ENCODE measurements at places on chromosomes 6 and 20. TPM values are rescaled to one million over a fixed set of nuclear protein-coding genes. Genes with fewer than 3 reads are reported as not detected.

DNA sequence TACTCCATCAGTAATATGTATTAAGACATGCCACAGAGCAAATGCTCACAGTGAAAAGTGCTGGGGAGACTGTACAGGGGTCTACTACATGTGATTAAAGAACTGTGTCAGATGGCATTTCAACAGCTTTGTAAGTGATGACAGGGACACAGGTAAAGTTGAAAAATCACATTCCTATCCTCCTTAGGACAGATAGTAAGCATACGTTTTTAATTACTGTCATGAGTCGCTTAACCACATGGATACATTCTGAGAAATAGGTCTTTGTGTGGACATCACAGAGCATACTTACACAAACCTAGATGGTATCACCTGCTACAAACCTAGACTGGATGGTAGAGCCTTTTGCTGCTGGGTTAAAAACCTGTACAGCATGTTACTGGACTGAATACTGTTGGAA is 645.8 kb upstream of the AGPAT4 start:
- no peak overlapping the region for H3K27ac ChIP-seq
- no peaks in the 10 kb centered on the region for H3K4me1 ChIP-seq
- no peaks in the 10 kb centered on the region for H3K27me3 ChIP-seq
- no peaks in the 10 kb centered on the region for H3K36me3 ChIP-seq

DNA sequence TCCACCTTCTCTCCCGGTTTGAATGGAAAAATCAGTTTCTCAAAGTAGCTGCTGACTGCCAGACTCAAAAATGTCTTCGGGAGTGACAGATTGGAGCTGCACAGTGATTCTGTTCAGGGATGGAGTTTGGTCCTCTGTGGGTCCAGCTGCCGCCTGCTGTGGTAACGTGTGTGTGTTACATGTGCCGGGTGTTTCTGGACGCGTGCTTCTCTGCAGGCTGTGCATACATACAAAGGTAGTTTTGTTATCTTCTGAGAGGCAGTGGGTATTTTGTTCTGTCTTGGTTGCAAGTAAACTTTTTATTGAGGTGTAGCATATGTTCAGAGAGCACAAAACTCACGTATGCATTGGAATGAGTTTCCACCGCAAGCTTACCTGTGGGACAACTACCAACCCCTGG is 41.3 kb upstream of the NAA20 start:
- DNase-seq: no peak
- H3K4me3 ChIP-seq: peak overlapping the region; percentile 71
- peak overlapping the region; percentile 92 for H3K27ac ChIP-seq
- H3K36me3 ChIP-seq: peaks cover 19% of the 10 kb centered on the region
- H3K27me3 ChIP-seq: no peaks in the 10 kb centered on the region
- peaks cover 21% of the 10 kb centered on the region for H3K4me1 ChIP-seq

GRCh38 chr6:143079325-143079640 is 18.6 kb downstream of the AIG1 start:
- no peaks in the 10 kb centered on the region for H3K27me3 ChIP-seq
- no peaks in the 10 kb centered on the region for H3K36me3 ChIP-seq
- DNase-seq: no peak
- H3K27ac ChIP-seq: no peak overlapping the region

- no peaks in the 10 kb centered on the region for H3K4me1 ChIP-seq
- peak; percentile 79 for DNase-seq
- H3K4me3 ChIP-seq: peak overlapping the region; percentile 95
- peaks cover under 1% of the 10 kb centered on the region for H3K36me3 ChIP-seq
Observed at GRCh38 chr6:113854531-113855499, 2.3 kb upstream of the MARCKS start.

DNA sequence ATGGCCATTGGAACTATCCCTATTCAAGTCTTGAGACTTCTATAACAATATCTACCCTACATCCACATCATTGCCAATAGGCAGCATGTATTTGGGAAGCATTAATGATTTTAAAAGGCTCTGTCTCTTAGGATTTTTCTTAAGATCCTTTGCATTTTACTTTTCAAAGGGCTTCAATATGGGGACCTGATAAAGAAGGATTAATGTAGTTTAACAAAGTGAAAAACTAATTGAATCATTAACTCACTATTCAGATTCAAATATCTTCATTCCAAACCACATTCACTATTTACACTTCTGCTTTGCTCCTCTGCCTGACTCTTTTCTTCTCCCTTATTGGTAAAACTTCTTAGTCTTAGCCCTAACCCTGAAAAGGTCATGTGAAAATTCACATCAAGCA is 333.0 kb downstream of the EPHA7 start:
- no peak for DNase-seq
- H3K4me1 ChIP-seq: no peaks in the 10 kb centered on the region
- no peak overlapping the region for H3K4me3 ChIP-seq
- H3K36me3 ChIP-seq: no peaks in the 10 kb centered on the region

- H3K4me3 ChIP-seq: no peak overlapping the region
- DNase-seq: no peak
Observed at GRCh38 chr6:72412709-72413044, 209.2 kb upstream of the KCNQ5 start.

- H3K27ac ChIP-seq: peak overlapping the region; percentile 78
- DNase-seq: peak; percentile 41
- no peak overlapping the region for H3K4me3 ChIP-seq
- peaks cover 20% of the 10 kb centered on the region for H3K4me1 ChIP-seq
- H3K36me3 ChIP-seq: no peaks in the 10 kb centered on the region
Observed at GRCh38 chr6:34671367-34671766, 25.2 kb downstream of the ILRUN start.

Gene RBBP9
- 31.4 TPM for total RNA-seq

All from IMR-90 (cell line).